ENCODE measurements at places on chromosomes 12 and 14.

GRCh38 chr14:36068777-36069534 lies 107.6 kb downstream of the PTCSC3 start:
- DNase-seq = no peak

DNA sequence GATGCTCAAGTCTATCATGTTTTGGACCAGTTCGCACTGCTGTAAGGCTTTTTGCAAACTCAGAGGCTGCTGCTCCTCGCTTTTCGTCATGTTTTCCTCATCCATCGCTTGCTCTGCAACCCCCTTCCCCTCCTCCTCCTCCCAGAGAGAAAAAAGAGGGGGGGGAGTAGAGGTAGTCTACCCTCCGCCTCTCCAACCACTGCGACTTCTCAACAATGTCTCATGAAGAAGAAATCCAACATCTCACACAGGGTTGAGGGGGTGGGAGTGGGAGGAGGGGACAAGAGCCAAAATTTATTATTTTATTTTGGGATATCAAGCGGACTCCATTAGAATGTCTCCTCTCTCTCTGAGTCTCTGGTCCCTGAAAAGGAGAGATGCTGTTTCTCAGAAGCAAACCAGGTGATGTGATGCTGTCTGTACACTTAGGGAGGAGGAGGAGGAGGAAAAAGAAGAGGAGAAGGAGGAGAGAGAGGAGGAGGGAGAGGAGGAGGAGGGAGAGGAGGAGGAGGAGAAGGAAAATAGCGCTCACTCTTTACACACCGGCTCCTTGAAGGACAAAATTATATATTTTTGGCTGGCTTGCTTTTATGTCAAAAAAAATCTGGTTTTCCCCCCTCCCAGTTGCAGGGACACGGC lies 520 bp downstream of the KSR2 start:
- DNase-seq = no peak

DNA sequence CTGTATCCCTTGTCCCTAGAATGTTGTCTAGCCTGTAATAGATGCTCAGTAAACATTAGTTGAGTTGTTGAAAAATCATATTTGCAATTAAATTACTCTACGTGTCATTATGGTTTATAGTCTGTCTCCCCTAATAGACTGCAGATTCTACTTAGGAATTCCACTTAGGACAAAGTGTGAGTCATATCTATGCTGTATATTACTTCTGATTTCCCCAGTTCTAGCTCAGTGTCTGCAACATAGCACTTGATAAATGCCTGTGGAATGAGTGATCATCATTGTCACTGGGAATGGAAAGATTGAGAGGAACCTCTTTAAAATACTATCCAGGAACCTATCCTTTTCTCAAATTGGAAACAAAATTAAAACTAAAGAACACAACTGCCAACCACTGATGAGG lies 99.3 kb downstream of the TBX5 start:
- no peak for DNase-seq

DNA sequence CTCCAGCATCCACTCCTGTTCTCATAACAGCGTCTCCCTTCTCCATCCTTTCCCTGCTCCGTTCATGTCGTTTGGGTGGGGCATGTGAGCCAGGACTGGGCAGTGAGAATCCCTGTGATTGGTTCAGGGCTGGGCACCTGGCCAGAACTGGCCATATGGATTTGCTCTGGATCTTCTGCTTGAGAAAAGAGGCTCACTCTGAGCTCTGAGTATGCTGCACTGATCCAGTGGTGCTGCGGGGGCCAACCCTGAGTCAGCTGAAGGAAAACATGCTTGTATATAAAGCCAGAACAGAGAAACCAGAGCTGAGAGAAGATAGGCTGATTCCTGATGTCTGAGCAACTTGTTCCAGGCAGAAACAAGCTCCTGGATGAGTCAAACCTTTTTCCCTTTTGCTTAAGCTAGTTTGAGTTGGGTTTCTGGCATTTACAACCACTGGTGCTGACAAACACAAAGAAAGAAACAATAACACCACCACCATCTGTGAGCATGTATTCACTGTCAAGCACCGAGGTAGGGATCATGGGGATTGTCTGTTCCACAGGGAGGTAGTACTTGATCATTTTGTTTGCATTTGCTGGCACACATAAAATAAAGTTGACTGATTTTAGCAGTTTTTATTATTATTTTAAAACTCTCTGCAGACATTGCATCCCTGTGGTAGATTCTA lies 14.0 kb upstream of the HPD start:
- DNase-seq = no peak

GRCh38 chr12:57744194-57744776 lies 554 bp upstream of the TSPAN31 start:
- no peak for DNase-seq

DNA sequence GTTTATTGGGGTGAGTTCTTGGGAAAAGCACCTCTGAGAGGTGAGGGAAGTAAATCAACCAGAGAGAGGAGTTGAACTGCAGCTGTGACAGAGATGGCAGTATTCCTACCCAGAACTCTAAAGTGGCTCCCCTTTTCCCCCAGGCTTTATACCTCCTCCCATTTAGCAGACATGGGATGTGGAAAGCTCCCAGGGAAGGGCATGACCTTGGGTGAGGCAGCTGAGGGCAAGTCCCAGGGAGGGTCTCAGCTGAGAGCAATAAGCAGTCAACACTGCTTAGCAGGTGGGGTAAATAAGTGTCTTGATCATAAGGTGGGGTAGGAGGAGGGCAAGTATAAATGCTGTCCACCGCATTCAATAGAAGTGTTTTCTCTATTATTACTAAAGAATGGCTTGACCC lies 143.0 kb downstream of the AKAP6 start:
- no peak for DNase-seq

DNA sequence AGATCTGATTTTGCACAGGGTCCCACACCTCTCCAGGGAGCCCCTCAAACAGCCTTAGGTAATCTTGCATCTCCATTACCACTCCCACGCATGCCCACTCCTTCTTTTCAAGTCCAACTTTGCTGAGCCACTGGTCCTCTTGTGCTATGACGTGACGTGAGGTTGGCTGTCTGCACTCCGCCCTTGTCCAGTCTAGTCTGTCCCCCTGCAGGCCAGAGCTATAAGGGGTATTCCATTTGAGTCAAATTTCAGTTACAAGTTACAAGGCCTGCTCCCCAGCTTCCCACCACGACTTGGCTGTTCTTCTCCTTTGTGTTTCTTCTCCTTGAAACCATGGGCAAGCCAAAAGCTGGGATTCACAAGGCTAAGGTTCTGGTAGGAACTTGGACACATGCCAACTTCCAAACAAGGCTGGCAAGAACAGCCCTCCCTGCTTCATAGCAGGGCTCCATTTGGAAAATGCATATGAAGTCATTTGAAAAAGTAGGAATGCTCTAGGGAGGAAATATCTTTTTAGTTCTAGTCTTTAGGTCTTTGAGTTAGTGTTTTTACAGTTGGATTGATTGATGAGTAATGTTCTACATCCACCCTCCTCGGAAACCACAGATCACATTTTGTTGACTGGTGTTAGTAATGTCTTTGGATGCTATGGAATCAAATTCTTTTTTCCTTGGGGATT lies 49.1 kb downstream of the KCNA1 start:
- no peak for DNase-seq

DNA sequence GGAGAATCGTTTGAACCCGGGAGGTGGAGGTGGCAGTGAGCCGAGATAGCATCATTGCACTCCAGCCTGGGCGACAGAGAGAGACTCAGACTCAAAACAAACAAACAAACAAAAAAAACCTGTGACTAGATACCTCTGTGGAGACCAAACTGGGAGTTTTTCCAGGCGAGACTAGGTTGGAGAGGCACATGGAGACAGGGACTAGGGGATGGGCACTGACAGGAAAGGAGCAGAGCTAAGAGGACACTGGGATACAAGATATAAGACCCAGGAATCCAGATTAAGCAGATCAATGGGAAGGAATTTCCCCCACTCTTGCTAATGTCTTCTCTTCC lies 4.7 kb upstream of the ITGA5 start:
- DNase-seq = no peak

DNA sequence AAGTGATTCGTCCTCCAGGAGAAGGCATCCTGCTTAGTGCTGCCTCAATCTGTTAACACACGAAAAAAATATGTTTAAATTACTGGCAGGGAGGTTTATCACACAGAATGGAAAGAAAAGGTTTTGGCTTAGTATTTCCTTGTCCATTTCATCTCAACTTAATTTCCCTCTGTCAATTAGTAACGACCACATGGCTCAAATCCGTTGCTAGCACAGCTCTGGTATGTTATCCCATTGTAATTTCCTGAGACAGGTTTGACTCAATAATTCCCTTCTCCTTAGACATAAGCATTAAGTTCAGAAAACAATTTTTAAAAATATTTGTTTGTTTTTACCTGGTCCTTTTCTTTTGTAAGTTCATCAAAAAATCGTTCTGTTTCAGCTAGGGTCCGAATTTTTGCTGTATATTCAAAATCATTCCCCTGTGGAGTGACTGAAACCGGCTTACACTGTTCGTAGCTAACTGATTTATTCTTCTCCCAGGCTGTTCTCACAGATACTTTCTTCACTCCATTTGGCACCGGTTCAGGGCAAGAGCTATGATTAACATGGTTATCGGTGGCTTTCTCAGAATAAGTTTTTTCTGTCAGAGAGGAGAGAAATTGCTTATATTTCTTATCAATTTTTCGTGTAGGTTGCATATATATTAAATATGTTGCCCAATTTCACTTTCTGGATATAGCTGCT lies 10.1 kb upstream of the PITPNM2 start:
- no peak for DNase-seq

GRCh38 chr12:115387467-115387901 lies 703.5 kb upstream of the TBX3 start:
- no peak for DNase-seq

- DNase-seq = peak; percentile 48
Observed at GRCh38 chr12:49537752-49538509, 899 bp upstream of the KCNH3 start.

- DNase-seq = no peak
Observed at GRCh38 chr14:89277203-89277602, 139.8 kb downstream of the FOXN3 start.

- no peak for DNase-seq
Observed at GRCh38 chr12:41452838-41453407, 264.8 kb downstream of the PDZRN4 start.

Data from hematopoietic multipotent progenitor cell treated with erythropoietin and hydrocortisone succinate and interleukin-3 and kit ligand, for 4 days (in vitro differentiated cells).